Mesenteric fat pad (tissue), 1 donor: ENCODE measurements at places on chromosomes 1 and 21. TPM values are rescaled to one million over a fixed set of nuclear protein-coding genes. Genes with fewer than 3 reads are reported as not detected.

- no peak for DNase-seq
Measured at GRCh38 chr21:17981060-17981740, 162.0 kb upstream of the C21orf91 start.

The IKBKE gene
- 9.9 TPM for total RNA-seq

DNA sequence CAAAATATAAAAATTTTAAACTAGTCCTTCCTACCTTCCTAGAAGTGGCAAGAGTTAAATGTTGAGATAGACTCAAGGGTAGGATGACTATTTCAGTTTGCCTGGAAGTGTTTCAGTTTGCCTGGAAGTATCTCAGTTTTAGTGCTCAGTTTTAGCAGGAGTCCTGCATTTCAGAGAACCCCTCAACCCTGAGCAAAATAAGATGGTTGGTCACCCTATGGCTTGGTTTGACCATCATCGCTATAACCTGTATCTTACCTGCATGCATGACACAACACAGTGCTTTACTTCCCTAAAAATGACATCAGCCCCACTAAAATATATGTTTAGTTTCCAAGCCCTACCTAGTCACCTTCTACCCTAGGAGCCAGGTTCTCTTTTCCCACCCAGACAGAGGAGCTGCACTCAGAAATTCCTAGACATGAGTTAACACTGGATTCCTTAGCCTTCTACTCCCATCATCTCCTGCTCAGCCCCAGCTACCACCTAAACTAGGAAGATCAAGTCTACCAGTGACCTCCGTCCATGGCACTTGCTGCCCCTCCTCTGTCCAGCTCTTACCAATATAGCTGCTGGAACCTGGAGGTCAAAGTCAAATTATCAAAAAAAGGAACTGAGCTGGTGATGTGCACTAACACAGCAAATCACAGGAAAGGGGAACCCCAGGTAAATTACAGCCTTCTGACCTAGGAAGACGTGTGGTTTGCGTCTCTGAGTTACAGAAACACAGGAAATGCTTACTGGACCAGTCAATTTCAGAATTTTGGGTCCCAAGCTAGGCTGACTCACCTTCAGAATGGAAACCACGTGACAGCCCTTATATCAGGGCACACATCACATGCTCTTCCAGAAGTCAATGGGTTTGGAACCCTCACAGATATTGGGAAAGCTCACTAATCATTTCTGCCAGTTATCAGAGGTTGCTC, 2.2 kb upstream of the G0S2 start:
- DNase-seq: no peak

DNA sequence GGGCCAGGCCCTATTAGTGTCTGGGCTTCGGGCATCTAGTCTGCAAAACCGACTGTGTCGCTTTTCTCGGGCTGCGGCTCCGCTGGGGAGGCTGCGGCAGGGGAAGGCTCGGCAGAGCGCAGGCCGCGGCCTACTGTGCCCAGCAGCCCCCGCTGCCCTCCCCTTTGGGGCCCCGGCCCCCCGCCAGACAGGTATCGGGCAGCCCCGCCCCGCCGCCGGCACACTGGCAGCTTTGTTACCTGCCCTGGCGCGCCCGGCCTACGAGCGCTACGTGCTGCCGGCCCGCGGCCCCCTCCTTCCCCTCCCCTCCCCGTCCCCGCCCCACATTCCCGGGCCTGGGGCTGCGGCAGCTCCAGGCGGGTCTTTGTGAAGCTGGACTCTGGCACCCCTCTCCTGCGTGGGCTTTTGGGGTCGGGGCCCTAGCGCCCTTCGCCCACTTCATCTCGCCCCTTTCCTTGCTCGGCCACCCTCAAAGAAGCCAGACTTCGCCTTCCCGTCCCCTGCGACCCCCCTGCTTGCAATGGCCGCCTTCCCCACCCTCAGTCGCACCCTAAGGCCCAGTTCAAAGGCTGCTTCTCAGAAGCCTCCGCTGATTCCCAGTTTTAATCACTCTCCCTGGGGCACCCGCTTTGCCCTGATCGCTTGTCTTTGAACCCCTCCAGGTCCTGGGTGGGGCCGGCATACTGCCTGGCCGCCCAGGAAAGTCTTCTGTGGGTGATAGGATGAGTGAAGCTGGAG, 48.9 kb upstream of the SLC2A1 start:
- DNase-seq: no peak

DNA sequence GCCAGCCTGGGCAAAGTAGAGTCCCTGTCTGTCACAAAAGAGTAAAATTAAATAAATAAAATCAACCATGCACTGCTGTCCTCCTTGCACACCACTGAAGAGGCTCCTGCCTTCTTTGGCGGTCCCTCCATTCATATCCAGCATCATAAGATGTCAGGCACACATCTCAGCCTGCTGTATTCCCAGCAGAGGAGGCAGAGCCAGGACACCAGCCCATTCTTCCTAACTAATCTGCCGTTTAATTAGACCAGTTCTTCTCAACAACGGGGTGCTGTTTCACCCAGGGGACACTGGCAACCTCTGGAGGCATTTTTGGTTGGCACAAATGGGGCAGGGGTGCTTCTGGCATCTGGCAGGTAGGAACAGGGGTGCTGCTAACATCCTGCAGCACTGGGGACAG, 119.7 kb downstream of the ETS2 start:
- no peak for DNase-seq

GRCh38 chr21:26185021-26185420, 14.5 kb upstream of the APP start:
- DNase-seq: no peak
